Left ventricle myocardium superior (tissue), 1 donor: ENCODE measurements at places on chromosomes 13 and 19. TPM values are rescaled to one million over a fixed set of nuclear protein-coding genes. Genes with fewer than 3 reads are reported as not detected.

DNA sequence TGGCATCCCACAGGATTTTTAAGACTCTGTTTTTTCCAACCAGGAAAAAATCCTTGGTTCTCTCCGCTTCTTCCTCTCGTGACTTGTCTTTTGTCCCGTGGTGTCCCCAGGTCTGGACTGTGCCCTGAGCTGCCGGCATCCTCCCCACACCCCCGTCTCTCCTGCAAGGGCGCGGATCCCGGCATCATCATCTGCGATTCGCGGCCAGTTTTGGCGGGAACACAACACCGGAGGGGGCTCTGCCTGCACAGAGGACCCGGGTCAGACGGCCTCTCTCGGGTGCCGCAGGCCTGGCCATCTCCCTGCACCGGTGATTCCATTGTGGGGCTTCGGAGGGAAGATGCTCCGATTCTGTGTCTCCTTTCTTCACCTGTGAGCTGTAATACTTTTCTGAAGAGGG lies 18.8 kb upstream of the GAS6 start:
- no peak for DNase-seq

The MIR17HG gene
- total RNA-seq = 1.7 TPM

The RELB gene
- total RNA-seq = 3.5 TPM

DNA sequence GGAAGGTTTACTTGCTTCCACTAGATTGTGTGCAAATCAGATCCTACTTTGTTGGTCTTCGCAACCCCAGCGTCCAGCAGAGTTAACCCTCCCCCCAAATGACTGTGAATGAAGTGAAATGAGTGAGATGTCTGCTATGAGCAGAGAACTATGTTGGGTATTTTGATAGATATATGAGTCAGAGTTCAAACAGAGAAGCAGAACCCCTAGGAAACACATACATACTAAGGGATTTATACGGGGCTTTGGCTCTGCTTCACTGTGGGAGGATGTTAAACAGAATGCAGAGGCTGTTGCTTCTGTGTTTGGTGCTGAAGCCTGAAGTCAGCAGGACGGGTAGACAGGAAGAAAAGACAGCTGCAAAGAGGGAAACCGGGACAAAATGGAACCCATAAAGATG lies 197.0 kb downstream of the MZT1 start:
- no peak for DNase-seq

The SLC25A41 gene
- total RNA-seq = 0.25 TPM

GRCh38 chr13:24185591-24186232 lies 25.2 kb downstream of the SPATA13 start:
- DNase-seq = no peak

The C13orf42 gene
- total RNA-seq = not detected

- DNase-seq = peak; percentile 75
Observed at GRCh38 chr13:112722433-112723263, 32.8 kb downstream of the ATP11A start.

DNA sequence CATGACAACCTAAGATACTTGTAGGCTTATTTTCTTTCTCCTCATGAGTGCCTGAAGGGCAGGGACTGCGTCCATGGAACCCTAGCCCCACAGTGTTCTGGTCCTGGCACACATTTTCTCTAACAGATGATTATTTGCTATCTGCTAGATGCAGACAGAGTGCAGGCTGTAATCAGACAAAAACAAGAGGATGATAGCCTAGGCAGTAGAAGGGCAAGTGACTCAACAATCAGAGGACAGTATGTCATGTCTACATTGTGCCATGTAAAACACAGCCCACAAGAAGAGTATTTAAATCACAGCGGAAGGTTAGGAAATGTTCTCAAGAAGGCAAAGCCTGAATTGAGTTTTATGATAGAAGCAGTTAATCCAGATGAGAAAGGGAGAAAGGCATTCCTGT lies 29.3 kb downstream of the MIPEP start:
- DNase-seq = no peak

GRCh38 chr19:52992109-52993004 lies 21.4 kb upstream of the ERVV-1 start:
- DNase-seq = peak; percentile 39

DNA sequence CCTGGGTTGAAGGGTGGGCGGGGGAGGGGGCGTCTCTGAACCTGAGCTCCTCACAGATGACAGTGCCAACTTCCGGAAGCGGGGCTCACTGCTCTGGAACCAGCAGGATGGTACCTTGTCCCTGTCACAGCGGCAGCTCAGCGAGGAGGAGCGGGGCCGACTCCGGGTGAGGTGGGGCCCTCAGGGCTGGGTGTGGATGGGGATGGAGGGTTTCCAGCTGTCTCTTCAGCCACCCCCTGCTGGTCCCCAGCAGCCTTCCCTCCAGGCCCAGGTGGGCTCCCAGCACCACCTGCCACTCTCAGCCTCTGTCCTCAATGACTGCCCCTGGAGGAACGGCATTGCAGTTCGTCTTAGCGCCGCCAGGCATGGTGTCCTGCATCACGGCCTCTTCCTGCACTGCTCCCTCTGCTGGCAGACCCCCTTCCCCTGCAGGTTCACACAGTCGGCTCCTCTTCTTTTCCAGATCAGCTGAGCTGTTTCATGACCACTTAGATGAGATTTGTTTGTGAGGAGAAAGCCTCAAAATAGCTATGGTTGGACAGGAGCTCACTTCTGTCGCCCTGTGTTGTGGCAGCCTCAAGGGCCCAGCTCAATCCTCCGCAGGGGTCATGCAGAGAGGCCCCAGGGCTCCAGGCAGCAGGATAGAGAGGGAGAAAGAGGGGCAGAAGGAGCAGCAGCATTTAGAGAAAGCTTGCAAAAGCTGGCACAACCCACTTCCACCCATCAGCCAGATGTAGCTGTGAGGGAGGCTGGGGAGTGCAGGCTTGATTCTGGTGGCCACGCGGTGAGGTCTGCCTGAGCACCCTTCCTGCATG lies 2.5 kb upstream of the GARIN5A start:
- no peak for DNase-seq

The ZNF557 gene
- total RNA-seq = 3.2 TPM

DNA sequence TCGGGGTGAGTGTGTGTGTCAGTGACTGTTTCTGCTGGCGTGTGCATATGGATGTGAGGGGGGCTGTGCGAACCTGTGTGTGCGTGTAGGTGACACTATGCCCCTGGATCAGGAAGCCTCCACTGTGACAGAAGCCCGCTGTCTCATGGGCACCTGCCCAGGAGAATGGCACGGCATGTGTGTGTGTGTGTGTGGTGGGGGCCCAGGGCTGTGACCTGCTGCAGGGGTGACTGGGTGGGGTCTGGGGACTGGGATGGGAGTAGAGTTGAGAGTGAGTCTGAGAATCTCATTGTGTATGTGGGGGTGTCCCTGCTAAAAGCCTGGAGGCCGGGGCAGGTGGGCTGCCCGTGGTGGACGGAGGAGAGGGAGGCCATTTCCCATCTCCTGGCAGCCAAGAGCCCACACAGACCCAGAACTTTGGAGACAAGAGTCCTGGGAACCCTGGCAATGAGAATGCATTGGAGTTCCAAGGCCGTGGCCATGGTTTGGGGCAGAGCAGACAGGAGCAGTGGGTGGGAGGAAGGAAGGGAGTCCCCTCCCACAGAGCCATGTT lies 6.4 kb upstream of the TPM4 start:
- no peak for DNase-seq
